Stimulated activated CD8-positive, alpha-beta memory T cell treated with anti-CD3 and anti-CD28 coated beads, Interleukin-2, amount 100 ng/mL, for 48 hours (primary cell): ENCODE measurements at places on chromosomes 7 and 10.

DNA sequence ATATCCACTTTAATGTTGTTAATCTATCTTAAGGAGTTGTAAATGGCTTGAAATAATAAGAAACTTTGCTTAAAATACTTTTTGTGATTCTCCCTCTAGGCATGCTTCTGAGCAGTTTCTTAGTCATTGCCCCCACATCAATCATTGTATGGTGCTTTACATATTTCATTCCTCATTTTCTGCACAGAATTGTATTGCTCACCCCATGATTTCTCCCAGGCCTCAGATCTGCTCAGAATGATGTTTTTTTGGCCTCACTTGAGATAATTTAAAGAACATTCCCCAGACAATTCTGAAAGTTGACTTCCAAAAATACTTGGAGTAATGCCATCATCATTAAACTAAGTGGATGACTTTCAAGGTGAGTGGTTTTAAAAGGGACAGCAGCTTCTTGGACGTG is 82.1 kb upstream of the PRPS1L1 start:
- no peak for DNase-seq

DNA sequence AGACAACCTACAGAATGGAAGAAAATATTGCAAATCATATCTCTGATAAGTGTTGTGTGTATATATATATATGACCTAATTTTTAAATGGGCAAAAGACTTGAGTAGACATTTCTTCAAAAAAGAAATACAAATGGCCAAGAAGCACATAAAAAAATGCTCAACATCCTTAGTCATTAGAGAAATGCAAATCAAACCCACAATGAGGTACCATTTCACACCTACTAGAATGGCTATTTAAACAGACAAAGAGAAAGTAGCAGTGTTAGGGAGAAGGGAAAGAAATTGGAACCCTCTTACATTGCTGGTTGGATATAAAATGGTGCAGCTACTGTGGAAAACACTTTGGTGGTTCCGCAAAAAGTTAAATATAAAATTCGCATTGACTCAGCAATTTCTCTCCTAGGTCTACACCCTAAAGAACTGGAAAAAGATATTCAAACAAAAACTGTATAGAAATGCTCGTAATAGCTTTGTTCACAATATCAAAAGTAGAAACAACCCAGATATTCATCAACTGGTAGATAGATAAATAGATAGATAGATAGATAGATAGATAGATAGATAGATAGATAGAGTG is 16.3 kb downstream of the ACSL5 start:
- DNase-seq = no peak

- DNase-seq = no peak
Observed at GRCh38 chr7:158098125-158099030, 489.2 kb downstream of the PTPRN2 start.

GRCh38 chr7:74604326-74605020 is 53.0 kb upstream of the GTF2I start:
- no peak for DNase-seq

DNA sequence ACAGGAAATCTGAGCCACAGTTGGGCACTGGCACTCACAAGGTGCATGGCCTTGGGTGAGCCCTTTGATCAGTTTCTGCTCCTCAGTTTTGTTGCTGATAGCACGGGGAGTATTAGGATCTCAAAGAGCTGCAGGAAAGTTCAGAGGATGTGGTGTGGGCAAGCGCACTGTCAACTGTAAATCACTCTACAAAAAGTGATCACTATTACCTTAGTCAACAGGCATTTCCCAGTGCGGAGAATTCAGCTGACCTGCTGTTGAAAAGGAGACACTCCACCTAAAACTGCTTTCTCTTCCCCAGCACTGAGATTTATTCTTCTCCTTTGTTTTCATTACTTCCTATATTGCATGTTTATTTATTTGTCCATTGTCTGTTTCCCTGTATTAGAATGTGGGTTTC is 331.0 kb downstream of the PRPF18 start:
- no peak for DNase-seq

GRCh38 chr7:150938566-150938965 is 39.6 kb downstream of the KCNH2 start:
- DNase-seq = no peak
